ENCODE measurements at places on chromosomes 3 and 15.

GRCh38 chr3:138066383-138066782 is 49.0 kb downstream of the DZIP1L start:
- no peak for DNase-seq

GRCh38 chr3:161054860-161055604 is 50.1 kb downstream of the B3GALNT1 start:
- no peak for DNase-seq

DNA sequence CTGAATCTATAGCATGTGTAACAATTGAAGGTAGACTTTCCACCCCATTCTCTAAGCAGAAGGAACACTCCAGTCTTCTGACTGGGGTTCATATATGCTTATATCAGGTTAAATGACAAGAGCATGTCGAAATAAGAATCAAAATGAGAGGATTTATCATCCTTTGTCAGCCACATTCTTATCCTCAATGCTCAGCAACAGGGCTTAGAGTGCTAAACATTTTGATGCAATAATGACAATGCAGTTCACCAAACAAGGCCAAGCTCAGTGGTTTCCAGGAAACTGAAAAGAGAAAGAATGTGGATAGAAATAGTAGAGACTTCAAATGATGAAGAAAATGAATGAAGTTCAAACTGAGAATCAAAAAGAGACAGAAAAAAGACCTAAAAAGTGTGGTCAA is 78.0 kb downstream of the FSIP1 start:
- DNase-seq = peak; percentile 62

DNA sequence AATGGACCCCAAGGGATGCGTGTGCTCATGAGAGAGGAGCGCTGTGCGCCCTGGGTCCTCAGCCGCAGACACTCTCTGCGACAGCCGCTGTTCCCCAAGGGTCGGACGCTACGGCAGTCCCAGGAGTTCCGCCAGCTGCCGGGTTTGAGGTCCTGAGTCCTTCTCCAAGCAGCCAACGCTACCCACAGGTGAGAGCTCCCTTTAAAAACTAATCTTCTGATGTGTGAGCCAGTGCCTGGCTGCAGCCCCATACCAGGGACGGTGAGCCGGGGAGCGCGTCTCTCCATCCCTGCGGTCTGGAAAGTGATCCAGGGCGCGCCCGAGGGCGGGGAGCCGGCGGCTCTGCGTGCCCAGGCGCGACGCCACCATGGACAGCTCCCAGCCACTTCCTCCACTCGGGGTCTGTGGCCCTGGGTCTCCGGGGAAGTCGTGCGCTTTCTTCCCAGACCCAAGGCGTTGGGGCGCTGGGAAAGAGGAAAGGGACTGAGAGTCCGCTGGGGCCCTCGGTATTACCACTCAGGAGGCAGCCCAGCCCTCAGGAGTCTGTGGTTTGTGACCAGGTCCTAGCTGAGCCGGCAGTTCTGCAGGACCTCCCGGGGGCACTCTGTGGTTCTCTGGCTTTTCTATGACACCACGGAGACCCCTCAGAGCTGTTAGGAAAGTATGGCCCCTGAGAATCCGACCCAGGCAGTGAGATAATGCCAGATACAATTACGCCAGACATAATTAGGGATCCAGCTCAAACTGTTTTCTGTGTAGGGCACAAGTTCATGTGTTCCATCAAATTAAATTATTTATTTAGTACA is 1.4 kb downstream of the CEMIP start:
- no peak for DNase-seq

GRCh38 chr3:60542995-60543394 is 708.3 kb downstream of the FHIT start:
- peak; percentile 4 for DNase-seq

DNA sequence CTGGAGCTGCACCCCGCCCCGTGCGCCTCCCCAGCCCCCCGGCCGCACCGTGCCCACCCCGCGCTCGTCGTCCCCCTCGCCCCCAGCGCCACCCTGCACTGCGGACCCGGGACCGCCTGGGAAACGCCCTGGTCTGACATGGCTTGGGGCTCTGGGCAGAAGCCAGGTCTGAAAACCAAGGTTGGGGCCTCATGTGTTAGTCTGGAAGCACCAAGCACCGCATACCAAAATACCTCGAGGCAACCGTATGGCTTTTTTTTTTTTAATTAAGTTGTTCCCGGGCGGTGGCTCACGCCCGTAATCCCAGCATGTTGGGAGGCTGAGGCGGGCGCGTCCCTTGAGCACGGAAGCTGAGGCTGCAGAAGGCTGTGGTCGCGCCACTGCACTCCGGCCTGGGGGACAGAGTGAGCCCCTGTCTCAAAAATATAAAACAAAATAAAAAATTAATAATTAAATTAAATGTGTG is 91.5 kb upstream of the CHD2 start:
- DNase-seq = no peak

DNA sequence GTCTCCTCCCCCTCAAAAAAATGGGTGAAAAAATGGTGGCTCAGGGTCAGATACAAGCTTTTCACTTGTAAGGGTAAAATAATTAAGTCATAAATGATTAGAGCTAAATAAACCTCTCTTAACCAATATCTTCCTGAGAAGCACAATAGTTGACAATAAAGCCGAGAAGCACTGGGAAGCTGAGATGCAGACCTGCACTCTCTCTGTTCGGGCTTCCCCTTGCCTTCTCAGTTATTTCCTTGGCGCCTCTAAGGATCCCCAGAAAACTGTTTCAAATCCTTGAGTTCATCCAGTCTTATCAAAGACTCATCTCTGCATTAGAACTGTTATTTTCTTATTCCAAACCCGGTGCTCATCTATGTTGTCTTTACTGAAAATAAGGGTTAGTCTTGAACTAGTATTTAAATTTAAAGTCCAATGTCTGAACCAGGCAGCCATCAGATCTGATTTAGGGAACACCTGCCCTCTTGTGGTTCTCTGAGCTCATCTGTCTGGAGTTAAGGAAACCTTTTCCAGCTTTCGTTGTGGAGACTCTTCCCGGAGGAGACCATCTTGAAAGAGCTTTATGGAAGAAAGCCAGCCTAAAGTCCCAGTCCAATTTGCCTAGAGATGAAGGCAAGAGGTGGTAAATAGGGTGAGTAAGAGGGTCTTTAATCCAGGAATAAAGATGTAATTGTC is 256.4 kb upstream of the MCTP2 start:
- no peak for DNase-seq

- no peak for DNase-seq
These were observed 219.5 kb upstream of the MDFIC2 start for GRCh38 chr3:70531838-70532489.

GRCh38 chr3:165192610-165193192 is 3.5 kb downstream of the SLITRK3 start:
- DNase-seq = no peak

DNA sequence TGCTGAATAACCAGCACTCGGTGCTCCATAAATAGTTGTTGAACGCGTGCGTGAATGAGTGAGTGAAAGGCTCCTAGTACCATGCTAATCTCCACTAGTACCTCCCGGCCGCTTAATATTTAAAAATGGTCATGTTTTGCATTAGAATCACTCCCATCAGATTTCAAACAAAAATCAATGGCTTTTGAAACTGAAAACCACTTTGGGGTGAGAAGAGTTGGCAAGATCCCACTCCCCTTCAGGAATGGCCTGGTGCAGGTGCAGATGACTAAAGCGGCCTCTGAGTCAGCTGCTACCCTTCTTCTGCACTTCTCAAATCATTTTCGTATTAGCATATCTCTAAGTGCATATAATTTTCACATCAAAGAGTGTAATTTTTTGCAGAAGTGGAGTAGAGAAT is 425.3 kb upstream of the PROK2 start:
- no peak for DNase-seq

DNA sequence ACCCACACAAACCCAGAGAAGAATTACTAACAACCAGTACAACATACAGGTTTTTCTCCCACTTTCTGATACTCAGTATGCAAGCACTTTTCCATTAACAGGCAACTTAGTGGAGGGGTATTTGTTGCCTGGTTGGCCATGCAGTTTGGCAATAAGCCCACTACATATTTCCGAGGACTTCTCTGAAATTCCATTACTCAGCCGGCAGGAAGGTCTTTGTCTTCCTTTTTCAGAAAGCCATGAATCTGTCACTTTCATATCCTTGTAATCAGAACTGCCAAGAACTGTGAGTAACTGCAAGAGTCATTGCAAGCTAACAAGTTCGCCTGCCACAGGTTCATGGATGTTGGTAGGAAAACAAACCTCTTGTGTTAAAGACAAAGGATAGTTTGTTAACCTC is 422.3 kb upstream of the ROBO1 start:
- DNase-seq = peak; percentile 5

- no peak for DNase-seq
These were observed 247.5 kb downstream of the MBNL1 start for GRCh38 chr3:152516216-152516615.

DNA sequence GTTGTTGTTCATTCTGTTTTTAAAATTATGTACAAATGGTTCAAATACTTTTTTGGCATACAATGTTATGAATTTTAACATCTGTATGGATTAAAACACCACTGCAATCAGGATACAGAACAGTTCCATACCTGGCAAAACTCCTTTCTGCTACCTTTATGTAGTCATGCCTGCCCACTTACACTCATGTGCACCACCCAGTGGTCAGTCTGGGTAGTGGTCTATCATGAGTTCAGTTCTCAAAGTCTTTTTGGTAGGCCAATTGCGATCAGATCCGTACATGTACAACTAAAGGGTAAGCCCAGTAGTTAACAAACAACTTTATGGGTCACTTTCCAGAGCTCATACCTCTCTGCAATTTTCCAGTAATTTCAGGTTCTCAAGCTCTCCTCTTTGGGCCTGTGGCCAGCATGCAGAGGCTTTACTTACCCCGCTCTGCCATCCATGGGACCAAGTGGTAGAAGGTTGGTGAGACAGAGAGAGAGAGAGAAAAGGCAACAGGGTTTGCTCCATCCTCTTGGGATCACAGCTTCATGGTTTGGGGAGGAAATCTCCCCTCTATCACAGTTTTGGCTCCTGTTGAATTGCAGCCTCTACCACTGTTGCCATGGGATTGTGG is 63.9 kb upstream of the FAM98B start:
- DNase-seq = no peak

DNA sequence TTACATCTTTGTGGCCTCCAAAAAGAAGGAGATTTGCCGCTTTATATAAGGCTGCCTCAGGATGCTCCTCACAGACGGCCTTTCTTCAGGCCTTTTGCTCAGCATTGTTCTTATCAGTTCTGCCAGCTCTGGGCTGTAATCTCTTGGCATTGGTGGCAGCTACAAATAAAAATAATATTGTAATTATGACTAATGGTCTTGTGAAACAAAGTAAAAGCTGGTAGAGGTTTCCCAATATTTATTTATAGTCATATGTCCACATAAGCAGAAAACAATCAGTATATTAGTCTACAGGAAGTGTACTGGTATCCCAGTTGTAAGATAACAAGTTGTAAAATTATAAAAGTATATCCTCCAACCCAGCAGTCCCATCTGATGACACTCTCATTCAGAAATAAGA is 7.3 kb downstream of the NEK4 start:
- DNase-seq = no peak

GRCh38 chr15:78909791-78910228 is 35.0 kb downstream of the CTSH start:
- no peak for DNase-seq

DNA sequence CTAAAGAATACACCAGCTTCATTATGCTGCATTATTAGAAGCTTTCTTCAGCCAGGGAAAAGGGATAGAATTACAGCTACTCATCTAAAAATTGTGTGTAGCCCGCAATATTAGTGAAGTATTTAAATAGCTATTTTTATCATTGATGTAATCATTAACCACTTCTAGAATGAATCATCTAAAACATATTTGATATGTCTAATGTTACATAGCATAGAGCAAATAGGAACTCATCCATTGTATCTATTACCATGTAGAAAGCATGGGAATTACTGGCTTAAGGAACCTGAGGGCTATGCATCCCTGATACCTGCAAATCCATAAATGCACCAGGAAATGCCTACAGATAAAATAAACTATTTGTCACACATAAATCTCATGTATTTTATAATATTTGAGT is 54.5 kb upstream of the VGLL3 start:
- DNase-seq = no peak

- no peak for DNase-seq
These were observed 10.9 kb downstream of the FLNB start for GRCh38 chr3:58018892-58019742.

GRCh38 chr15:60673918-60674558 is 195.1 kb upstream of the ICE2 start:
- peak; percentile 78 for DNase-seq

Measured in AG09309 (cell line).